ENCODE measurements at places on chromosomes 6 and 20. TPM values are rescaled to one million over a fixed set of nuclear protein-coding genes. Genes with fewer than 3 reads are reported as not detected.

Gene CPXM1
- polyA plus RNA-seq: not detected

Gene BMP2
- polyA plus RNA-seq: not detected

Gene FOXA2
- polyA plus RNA-seq: not detected

Gene CNR1
- 0.48 TPM for polyA plus RNA-seq

Gene TPX2
- polyA plus RNA-seq: 0.08 TPM

Gene EYA4
- not detected for polyA plus RNA-seq

Measured in naive B cell (primary cell).